ENCODE measurements at places on chromosomes 5 and 9.

GRCh38 chr5:4879693-4880303 is 260.3 kb upstream of the ADAMTS16 start:
- H3K27ac ChIP-seq: no peak overlapping the region
- DNase-seq: peak; percentile 79
- H3K27me3 ChIP-seq: no peaks in the 10 kb centered on the region
- H3K4me3 ChIP-seq: no peak overlapping the region
- H3K4me1 ChIP-seq: no peaks in the 10 kb centered on the region

DNA sequence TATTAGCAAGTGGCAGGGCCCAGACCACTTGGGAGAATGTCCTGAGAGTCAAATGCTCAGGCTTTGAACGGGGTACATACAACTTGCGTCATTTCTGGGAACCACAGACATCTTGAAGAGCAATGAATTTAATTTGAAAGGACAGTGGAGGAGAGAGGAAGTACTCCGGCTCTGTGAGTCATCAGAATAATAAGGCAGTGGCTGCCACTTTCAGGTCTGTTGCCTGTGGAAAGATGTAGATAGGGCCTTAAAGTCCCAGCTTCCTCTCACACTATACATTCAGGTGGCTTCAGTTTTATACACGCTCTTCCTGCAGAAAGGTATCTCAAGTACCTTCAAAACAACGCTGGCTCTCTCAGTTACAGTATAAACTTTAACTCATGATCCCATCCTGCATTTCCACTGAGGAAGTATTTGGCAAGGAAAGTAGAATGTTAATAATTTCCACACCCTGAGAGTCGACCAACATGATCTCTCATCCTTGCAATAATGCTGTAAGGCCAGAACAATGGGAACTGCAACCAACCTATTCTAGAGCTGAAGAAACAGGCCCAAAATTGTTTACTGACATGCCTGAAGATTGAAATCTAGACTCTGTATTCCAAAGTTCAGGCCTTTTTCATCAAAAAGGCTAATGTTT is 6.8 kb upstream of the PRUNE2 start:
- DNase-seq: no peak
- H3K27ac ChIP-seq: no peak overlapping the region
- no peaks in the 10 kb centered on the region for H3K27me3 ChIP-seq
- H3K4me1 ChIP-seq: no peaks in the 10 kb centered on the region
- H3K4me3 ChIP-seq: no peak overlapping the region

DNA sequence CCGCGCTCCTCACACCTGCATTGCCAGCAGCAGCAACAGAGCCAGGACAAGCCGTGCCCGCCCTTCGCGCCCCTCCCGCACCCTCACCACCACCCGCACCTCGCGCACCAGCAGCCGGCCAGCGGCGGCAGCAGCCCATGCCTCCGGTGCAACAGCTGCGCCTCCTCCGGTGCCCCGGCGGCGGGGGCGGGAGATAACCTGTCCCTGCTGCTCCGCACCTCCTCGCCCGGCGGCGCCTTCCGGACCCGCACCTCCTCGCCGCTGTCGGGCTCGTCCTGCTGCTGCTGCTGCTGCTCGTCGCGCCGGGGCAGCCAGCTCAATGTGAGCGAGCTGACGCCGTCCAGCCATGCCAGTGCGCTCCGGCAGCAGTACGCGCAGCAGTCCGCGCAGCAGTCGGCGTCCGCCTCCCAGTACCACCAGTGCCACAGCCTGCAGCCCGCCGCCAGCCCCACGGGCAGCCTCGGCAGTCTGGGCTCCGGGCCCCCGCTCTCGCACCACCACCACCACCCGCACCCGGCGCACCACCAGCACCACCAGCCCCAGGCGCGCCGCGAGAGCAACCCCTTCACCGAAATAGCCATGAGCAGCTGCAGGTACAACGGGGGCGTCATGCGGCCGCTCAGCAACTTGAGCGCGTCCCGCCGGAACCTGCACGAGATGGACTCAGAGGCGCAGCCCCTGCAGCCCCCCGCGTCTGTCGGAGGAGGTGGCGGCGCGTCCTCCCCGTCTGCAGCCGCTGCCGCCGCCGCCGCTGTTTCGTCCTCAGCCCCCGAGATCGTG is 517 bp downstream of the KCNN2 start:
- H3K27ac ChIP-seq: peak overlapping the region; percentile 64
- H3K4me3 ChIP-seq: peak overlapping the region; percentile 63
- no peak for DNase-seq
- no peaks in the 10 kb centered on the region for H3K36me3 ChIP-seq
- H3K4me1 ChIP-seq: no peaks in the 10 kb centered on the region

DNA sequence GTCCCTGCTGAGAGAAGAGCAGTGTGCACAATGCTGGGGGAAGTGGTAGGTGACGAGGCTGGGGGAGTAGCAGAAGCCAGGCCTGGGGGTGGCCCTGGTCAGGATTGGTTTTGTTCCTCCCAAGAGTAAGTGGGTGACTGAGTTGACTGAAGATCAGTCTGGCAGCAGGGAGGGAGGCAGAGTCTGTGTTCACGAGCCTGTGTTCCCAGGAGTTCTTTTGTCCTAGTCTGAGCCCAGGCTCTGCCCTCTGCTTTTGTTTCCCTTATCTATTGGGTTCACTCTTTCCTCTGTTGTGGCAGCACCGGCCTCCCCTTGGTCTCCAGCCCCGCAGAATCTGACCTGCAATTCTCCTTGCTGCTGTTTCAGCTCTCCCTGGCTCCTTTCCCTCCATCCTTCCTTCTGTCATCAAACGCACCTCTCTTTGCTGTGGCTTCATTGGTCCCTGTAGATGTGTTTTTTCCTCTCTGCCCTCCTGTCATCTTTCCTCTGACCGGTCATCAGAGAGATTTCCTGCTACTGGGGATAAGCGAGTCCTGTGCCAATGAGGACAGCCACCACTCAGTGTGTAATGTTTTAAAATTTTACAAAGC is 607.4 kb downstream of the KIF4B start:
- no peaks in the 10 kb centered on the region for H3K4me1 ChIP-seq
- H3K36me3 ChIP-seq: no peaks in the 10 kb centered on the region
